ENCODE measurements at places on chromosomes 5 and 9.

DNA sequence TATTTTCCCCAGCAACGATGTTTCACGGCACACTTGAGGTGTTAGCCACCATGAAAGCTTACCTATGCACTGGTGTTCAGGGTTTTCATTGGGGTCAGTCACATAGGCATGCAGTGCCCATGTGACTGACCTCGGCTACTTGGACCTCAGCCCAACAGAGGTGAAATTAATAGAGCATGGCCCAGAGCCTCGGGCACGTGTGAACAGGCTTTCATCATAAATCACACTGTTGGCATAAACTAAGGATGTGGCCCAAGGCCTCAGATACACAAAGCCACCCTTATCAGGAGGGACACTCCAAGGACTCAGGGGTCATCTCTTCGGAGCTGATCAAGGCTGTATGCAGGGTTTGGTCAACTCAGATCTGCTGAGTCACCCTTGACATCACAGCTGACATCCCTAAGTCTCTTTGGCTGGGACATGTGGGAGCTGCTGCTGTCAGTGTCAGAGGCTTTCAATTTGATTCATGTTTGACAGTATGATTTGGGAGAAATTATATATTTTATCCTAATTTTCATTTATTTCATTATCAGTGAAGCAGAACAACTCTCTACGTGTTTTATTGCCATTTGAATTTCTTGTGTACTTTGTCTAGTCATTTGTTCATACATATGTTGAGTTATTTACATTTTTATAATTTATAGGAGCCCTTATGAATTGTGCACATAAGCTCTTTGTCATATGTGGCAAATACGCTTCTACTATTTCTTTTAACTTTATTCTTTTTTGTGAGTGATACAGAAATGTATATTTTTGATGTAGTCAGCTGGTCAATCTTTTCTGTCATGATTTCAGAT is 59.7 kb upstream of the ANKRD33B start:
- H3K4me1 ChIP-seq = peaks cover 17% of the 10 kb centered on the region
- peaks cover 7% of the 10 kb centered on the region for H3K27me3 ChIP-seq
- no peak overlapping the region for H3K4me3 ChIP-seq

DNA sequence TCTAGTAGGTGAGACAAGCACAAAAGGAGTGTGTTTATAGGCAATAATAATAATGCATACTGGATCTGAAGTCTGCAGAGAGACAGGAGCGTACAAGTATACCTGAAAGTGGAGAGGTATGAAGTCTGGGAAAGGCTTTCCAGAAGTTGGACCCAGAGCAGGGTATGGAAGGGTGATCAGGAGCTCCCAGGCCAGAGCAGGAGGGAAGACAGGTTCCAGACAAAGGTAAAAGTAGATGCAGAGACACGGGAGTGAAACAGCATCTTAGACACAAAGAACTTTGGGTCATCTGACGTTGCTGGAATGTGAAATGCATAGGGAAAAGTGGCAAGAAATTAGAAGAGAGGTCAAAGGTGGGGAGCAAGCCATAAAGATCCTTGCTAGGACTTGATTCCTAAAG is 175.1 kb downstream of the PAM start:
- no peak overlapping the region for H3K27ac ChIP-seq
- H3K4me3 ChIP-seq = no peak overlapping the region
- no peaks in the 10 kb centered on the region for H3K27me3 ChIP-seq
- no peaks in the 10 kb centered on the region for H3K36me3 ChIP-seq

DNA sequence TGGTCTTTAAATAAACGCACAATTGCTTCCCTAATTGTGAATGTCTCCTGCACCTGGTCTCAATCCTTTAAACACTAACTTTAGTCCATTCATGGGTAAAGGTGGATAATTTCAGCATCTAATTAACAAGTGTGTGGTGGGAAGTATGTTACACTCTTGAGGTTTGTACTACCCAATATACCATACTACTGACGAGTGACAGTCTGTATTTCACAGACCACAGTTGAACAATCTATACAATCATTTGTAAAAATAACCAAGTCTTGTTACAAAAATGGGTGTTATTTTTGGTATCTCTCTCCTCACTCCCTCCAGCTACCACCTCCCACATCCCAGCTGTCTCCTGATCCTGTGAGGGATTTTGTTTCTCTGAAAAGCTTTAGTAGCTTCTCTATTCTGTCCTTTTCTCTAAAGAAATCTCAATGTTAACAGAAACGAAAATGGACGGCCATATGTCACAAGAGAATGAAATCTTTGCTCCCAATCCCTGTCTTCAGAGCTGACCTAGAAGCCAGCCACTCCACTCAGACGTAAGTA is 62.3 kb upstream of the ZNF366 start:
- H3K27ac ChIP-seq = no peak overlapping the region
- no peak overlapping the region for H3K4me3 ChIP-seq
- no peaks in the 10 kb centered on the region for H3K36me3 ChIP-seq
- no peaks in the 10 kb centered on the region for H3K4me1 ChIP-seq
- DNase-seq = no peak

DNA sequence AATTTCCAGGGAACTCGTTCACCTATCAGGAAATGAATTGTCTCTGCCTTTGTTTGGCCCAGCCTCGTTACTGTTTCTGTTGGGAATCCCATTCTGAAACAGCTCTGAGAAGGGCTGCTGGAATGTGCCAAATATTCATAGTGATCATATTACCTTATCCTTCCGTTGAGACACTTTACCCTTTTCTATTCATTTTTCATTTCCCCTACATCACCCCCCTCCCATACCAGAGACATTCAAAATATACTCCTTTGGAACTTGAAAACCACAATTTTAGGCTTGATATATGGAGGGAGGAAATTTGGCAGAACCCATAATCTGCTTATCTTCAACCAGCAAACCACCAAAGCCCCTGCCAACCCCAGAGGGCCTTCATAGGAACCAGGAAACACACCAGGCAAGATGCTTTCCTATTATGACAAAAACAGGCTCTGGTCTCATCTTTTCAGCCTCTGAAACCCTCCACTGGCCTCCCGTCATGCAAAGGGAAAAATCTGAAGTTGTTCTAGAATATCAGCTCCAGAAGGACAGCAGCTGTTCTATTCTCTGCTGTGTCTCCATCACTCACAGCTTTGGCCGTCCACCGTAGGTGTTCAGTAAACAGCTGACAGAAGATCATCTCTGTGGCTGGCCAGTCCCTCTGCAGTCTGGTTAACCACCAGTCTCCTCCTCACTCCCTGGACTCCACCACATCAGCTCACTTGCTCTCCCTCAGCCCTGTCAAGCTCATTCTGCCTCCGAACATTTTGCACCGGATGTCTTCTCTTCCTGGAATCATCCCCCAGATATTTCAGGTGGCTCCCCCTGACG is 217.2 kb upstream of the WWC1 start:
- H3K36me3 ChIP-seq = no peaks in the 10 kb centered on the region
- H3K4me1 ChIP-seq = no peaks in the 10 kb centered on the region
- no peak overlapping the region for H3K4me3 ChIP-seq

- no peaks in the 10 kb centered on the region for H3K4me1 ChIP-seq
- H3K4me3 ChIP-seq = no peak overlapping the region
- no peaks in the 10 kb centered on the region for H3K27me3 ChIP-seq
- no peaks in the 10 kb centered on the region for H3K36me3 ChIP-seq
These were observed 133.1 kb downstream of the ADAMTS12 start for GRCh38 chr5:33758737-33759136.

DNA sequence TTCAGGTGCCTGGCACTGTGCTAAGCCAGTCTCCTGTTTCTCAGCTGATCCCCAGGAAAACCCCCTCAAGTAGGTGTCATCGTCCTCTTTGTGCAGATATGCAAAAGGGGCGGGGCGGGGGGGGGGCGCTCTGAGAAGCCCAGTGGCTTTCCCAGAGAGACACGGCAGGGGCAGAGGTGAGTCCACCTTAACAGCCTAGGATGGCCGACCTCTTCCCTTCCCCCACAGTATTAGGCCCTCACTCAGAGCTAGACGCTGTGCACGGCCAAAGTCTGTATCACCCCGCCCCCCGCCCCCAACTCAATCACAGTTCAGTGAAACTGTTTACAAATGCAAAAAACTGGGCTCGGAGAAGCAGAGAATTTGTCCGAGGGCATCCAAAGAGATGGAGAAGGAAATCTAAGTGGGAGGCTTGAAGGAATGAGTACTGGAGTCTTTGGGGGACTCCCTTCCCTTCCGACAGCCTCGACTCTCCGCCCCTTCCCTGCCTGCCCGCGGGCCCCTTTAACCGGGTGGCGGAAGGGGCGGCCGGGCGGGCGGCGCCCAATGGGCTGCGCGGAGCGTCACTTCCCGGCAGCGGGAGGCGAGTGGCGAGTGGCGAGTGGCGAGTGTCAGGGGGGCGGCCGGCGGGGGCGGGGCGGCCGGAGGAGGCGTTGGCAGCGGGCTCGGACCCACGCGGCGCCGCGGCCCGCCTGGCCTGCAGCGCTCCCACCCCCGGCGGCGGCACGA is at the start of gene ERGIC1:
Gene ERGIC1 (plus strand): TSS at position 566 of the 729 bp plus-strand sequence. CDS start 163 bp downstream, at position 729.
- peak within 1 kb of the TSS; percentile 90 for H3K27ac ChIP-seq
- no peaks in the 10 kb centered on the region for H3K36me3 ChIP-seq
- H3K27me3 ChIP-seq = no peaks in the 10 kb centered on the region
- peak; percentile 64 for DNase-seq
- peak within 1 kb of the TSS; percentile 95 for H3K4me3 ChIP-seq

DNA sequence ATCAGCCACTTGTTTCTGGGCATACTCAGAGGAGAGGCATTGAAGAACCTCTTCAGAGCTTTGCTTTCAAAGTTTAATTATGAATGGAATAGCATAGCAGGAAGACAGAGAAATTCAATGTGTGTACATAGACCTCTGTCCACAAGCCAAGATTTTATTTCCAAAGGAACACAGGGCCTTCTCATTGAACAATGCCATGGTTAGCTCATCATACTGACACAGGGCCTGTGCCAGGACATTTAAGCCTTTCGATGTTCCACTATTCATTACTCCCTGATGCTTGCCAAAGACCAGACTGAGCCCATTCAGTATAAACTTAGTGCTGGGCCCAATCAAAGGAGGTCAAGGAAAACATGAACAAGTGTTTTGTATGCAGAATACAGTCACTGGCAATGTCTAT is 280.8 kb downstream of the FBXL17 start:
- H3K27ac ChIP-seq = no peak overlapping the region
- peaks cover 4% of the 10 kb centered on the region for H3K4me1 ChIP-seq
- H3K4me3 ChIP-seq = no peak overlapping the region
- H3K36me3 ChIP-seq = no peaks in the 10 kb centered on the region

DNA sequence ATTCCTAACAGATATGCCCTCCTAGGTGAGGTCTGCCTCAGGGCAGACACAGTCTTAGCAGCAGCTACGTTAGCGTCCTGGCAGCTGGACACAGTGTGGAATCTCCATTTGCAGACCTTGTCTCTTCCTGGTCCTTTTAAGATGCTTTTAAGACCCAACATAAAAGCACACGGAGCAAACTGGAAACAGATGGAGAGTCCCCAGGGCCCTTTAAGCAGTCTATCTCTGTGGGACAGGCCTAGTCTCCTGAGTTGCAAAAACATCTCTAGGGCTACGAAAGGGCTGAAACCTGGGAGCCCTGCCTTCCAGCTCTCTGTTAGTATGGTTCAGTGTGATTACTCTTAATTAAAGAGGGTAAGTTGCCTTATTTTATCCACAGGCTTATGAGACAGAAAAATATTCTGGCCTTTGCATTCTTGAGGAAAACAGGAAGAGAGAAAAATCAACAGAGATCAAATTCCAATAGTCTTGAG is 66.0 kb upstream of the GNA14 start:
- no peak overlapping the region for H3K4me3 ChIP-seq
- H3K4me1 ChIP-seq = no peaks in the 10 kb centered on the region
- DNase-seq = no peak

- no peaks in the 10 kb centered on the region for H3K27me3 ChIP-seq
- no peak for DNase-seq
- H3K4me1 ChIP-seq = no peaks in the 10 kb centered on the region
- H3K4me3 ChIP-seq = no peak overlapping the region
These were observed 46.8 kb downstream of the NIPSNAP3B start for GRCh38 chr9:104810421-104811339.

- H3K27ac ChIP-seq = no peak overlapping the region
- DNase-seq = no peak
- H3K4me3 ChIP-seq = no peak overlapping the region
- no peaks in the 10 kb centered on the region for H3K36me3 ChIP-seq
These were observed 524.5 kb downstream of the TMEM38B start for GRCh38 chr9:106218854-106219253.

DNA sequence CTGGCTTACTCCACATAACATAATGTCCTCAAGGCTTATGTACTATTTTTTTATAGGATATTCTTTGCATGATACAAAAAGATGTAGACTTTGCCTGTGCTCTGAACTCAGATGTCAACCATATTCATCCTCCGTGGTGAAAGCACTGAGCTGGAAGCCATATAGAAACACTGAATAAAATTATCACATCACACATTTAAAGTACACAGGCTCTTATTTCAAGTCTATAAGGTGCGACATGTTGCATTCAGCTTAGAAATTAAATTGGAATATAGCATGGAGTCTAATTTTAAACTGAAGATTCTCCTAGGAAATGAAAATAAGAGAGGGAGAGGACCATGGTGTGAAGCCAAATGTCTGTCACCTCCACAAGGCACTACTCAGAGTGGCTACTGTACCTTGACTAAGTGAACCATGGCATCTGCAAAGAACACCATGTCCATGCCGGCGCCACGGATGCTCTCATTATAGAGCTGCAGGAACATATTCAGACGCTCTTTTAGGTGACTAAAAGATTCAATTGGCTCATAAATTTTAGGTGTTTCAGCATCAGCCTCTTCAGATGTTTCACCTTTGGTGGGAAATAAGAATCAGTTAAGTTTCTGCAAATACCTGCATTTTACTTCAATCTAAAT is 158.6 kb downstream of the DNAH5 start:
- DNase-seq = no peak
- no peak overlapping the region for H3K27ac ChIP-seq
- no peak overlapping the region for H3K4me3 ChIP-seq
- no peaks in the 10 kb centered on the region for H3K36me3 ChIP-seq
- H3K27me3 ChIP-seq = no peaks in the 10 kb centered on the region

DNA sequence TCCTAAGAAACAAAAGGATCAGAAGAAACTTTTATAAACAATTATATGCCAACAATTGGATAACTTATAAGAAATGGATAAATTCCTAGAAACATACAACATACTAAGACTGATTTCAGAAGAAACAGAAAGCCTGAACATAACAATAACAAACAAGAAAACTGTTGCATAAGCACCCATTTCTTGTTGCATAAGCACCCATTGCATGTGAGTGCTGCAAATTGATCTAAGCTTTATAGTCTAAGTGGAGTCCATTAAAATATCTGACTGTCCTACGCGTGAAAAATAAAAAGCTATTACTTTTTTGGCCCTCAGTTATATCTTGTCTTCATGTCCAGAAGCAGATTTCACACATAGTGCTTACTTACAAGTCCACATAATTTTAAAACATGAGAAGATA is 19.3 kb downstream of the TYRP1 start:
- H3K27ac ChIP-seq = no peak overlapping the region
- H3K4me3 ChIP-seq = no peak overlapping the region
- H3K27me3 ChIP-seq = no peaks in the 10 kb centered on the region
- no peaks in the 10 kb centered on the region for H3K36me3 ChIP-seq
- H3K4me1 ChIP-seq = no peaks in the 10 kb centered on the region
- no peak for DNase-seq
